ENCODE measurements at places on chromosomes 2 and 18.

DNA sequence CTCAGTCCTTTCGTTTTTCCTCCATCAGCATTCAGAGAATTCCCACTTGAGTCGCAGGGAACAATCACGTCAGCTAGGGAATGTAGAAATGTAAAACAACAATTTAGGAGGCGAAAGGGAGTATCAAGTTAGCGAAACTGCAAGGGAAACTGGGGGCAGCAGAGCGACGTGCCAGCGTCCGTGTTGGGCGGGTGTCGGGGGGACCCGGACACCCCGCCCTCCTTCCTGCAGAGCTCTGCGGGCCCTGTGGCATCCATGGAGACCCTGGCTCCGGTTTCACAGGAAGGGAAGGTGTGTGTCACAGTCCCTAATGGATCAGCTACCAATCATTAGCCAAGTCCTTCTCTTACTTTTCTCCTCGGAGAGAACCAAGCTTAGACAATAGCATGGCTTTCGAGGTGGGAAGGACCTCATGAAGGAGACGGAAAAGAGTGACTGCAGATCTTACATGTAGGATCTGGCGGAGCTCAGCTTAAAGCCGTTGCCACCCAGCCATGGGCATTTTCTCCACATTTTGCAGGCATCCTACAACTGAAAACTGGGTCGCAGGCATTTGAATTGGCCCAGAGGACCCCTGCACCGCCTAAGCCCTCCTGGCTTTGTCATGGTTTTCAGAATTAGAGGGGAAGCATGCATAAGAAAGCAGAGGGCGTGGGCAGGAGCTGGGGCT, 33.7 kb downstream of the SOX11 start:
- H3K27ac ChIP-seq = peak overlapping the region; percentile 86
- H3K36me3 ChIP-seq = no peaks in the 10 kb centered on the region
- H3K4me3 ChIP-seq = peak overlapping the region; percentile 37
- peaks cover 8% of the 10 kb centered on the region for H3K4me1 ChIP-seq
- DNase-seq = peak; percentile 85
- no peaks in the 10 kb centered on the region for H3K27me3 ChIP-seq

- H3K27me3 ChIP-seq = no peaks in the 10 kb centered on the region
- H3K4me3 ChIP-seq = no peak overlapping the region
- DNase-seq = no peak
- peaks cover 5% of the 10 kb centered on the region for H3K4me1 ChIP-seq
Measured at GRCh38 chr2:46145840-46146239, 151.4 kb upstream of the EPAS1 start.

GRCh38 chr2:144971786-144972335, 451.9 kb upstream of the ZEB2 start:
- H3K4me1 ChIP-seq = no peaks in the 10 kb centered on the region
- no peaks in the 10 kb centered on the region for H3K27me3 ChIP-seq
- H3K4me3 ChIP-seq = no peak overlapping the region
- no peaks in the 10 kb centered on the region for H3K36me3 ChIP-seq
- DNase-seq = no peak

- no peaks in the 10 kb centered on the region for H3K27me3 ChIP-seq
- no peaks in the 10 kb centered on the region for H3K4me1 ChIP-seq
- DNase-seq = no peak
- no peak overlapping the region for H3K27ac ChIP-seq
Measured at GRCh38 chr2:45177870-45178269, 168.6 kb upstream of the SIX2 start.

- no peak within 1 kb of the TSS for H3K27ac ChIP-seq
- peak within 1 kb of the TSS; percentile 57 for H3K4me3 ChIP-seq
- DNase-seq = peak; percentile 84
- H3K36me3 ChIP-seq = no peaks in the 10 kb centered on the region
Measured at GRCh38 chr2:19358242-19359020, at the start of gene OSR1. Gene OSR1 (minus strand): TSS chr2:19358623. CDS start chr2:19353805, 4,818 bp downstream.

DNA sequence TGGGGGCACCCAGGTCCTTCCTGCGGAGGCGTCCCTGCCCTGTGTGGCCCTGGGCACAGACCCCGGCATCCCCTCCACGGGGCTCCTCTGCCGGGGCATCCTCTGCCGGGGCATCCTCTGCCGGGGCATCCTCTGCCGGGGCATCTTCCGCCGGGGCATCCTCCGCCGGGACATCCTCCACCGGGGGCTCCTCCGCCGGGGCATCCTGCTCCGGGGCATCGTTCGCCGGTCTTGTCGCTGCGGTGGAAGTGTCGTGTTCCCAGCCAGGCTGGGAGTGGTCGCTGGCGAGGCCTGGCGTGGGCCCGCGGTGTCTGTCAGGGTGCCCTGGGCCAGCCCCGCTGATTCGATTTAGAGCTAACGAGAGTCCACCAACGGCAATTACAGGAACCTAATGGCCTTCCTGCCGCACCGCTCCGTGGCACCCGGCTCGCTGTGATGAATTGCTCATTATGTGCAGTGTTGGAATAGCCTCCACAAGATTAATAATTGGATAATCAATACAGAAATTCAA, 115.1 kb downstream of the NFATC1 start:
- peaks cover 13% of the 10 kb centered on the region for H3K27me3 ChIP-seq
- H3K36me3 ChIP-seq = no peaks in the 10 kb centered on the region
- no peak for DNase-seq
- H3K4me1 ChIP-seq = peaks cover 12% of the 10 kb centered on the region
- H3K4me3 ChIP-seq = no peak overlapping the region
- H3K27ac ChIP-seq = no peak overlapping the region

- H3K27me3 ChIP-seq = no peaks in the 10 kb centered on the region
- no peak overlapping the region for H3K27ac ChIP-seq
- DNase-seq = no peak
- no peak overlapping the region for H3K4me3 ChIP-seq
- no peaks in the 10 kb centered on the region for H3K4me1 ChIP-seq
Measured at GRCh38 chr2:226213717-226214116, 585.9 kb downstream of the IRS1 start.

DNA sequence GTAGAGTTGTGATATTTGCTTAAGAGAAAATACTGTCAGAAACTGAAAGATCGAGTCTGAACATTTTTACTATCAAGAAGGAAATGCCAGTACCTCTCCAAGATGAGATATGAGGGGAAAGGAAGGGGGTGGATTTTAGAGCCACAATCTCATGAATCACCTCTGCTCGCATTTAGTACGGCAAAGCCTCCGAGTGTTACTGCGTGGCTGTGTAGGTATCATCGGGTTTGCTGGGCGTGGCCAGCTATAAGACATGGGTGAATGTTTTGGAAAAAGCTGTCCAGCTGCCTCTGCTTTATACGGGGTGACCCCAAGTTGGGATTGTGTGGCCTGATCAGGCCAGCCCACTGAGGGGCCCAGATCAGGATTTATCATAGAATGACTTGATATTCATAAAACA, 826.4 kb downstream of the SOCS6 start:
- no peak overlapping the region for H3K27ac ChIP-seq
- no peaks in the 10 kb centered on the region for H3K4me1 ChIP-seq
- no peaks in the 10 kb centered on the region for H3K36me3 ChIP-seq
- H3K4me3 ChIP-seq = no peak overlapping the region
- DNase-seq = no peak

DNA sequence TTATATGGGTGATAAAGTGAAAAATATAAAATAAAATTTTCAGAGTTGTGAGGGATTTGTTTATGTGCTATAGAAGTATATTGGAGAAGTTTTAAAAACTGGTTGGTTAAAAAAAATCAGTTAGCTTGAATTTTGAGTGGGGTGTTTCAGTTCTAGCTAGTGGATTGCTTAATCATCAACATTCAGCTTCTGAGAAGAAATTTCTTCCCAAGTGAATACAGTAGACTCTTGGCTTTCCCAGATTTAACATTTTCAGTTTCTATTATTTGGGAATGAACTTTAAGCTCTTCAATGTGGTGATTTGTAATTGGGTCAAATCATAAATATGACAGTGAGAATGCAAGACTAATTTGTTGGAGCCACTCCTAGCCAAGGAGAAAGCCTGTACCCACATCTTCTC, 120.8 kb downstream of the PLCL1 start:
- no peaks in the 10 kb centered on the region for H3K36me3 ChIP-seq
- no peaks in the 10 kb centered on the region for H3K4me1 ChIP-seq
- H3K27me3 ChIP-seq = no peaks in the 10 kb centered on the region
- no peak overlapping the region for H3K27ac ChIP-seq

DNA sequence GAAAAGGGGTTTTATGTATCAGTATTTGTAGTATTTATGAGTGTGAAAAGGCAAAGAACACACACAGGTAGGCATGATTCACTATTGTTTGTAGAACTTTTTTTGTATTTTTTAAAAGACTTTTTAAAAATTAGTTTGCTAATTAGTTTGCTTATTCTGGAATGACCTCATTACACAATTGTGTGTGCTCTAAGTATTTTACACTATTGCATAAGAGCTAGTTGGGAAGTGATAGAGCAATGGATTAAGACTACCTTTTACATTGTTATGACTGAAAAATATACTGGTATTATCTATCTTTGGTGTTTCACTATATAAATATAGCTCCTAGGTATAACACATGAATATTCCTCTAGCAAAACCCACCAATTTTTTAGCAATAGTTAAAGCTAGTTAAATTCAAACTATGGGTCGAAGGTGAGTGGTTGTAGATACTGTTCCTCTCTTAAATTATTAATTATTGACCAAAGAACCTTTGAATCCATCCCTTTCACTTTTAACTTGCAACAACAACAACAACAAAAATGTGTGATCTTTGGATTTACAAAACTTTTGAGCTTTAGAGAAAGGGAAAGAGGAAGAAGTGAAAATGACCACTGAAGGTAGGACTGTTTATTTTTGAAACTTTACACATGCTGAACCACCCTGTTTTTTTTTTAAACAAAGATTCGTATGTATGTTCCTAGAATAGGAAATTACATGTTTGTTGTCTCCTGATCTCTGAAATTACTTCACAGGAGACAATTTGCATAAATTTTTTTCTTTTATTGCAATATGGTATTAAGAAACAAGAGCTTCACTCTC, 18.7 kb downstream of the ITPRID2 start:
- no peaks in the 10 kb centered on the region for H3K36me3 ChIP-seq
- no peaks in the 10 kb centered on the region for H3K4me1 ChIP-seq
- H3K27me3 ChIP-seq = no peaks in the 10 kb centered on the region
- DNase-seq = no peak
- H3K27ac ChIP-seq = no peak overlapping the region

DNA sequence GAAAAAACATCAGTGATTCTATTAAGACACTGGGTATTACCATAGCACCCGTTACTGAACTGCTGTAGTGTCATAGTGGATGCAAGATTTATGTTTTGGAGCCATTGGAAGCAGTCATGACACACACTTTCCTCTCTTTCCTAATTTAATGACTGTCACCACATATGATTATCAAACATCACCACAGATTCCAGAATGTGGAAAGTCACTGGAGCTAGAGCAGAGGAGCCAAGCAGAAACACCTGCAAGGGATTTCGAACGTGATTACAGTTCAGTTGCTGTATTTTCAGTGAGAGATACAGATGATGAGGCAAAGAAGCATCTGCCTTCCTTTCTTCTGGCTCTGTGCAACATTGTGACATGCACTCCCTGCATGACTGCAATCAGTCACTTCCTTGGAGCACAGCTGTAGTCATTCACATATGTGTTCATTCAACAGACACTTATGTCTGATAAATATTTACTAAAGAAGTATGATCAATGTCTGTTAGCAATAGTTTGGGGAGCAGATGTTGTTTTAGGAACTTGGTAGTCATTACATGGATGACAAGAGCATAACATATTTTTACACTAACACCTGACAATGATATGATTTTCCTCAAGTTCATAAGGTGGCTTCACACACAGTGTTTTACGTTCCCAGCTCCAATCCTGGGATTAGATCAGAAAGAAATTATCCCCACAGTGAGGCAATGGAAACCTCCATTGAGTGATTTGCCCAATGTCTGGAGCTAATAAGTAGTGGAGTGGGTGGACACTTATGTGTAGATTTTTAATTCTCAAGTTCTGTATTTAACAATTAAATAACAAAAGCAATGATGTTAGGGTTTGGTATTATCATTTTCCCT, 416.6 kb downstream of the PLCL1 start:
- no peak overlapping the region for H3K4me3 ChIP-seq
- no peak for DNase-seq
- H3K36me3 ChIP-seq = no peaks in the 10 kb centered on the region
- peaks cover 3% of the 10 kb centered on the region for H3K4me1 ChIP-seq
- H3K27me3 ChIP-seq = no peaks in the 10 kb centered on the region
- no peak overlapping the region for H3K27ac ChIP-seq

- H3K4me3 ChIP-seq = no peak overlapping the region
- no peak for DNase-seq
- H3K27ac ChIP-seq = no peak overlapping the region
- H3K36me3 ChIP-seq = no peaks in the 10 kb centered on the region
- no peaks in the 10 kb centered on the region for H3K27me3 ChIP-seq
- no peaks in the 10 kb centered on the region for H3K4me1 ChIP-seq
Measured at GRCh38 chr2:144704709-144705095, 184.8 kb upstream of the ZEB2 start.

GRCh38 chr18:41973983-41974382, 18.9 kb downstream of the PIK3C3 start:
- no peak for DNase-seq
- no peak overlapping the region for H3K27ac ChIP-seq
- no peak overlapping the region for H3K4me3 ChIP-seq
- no peaks in the 10 kb centered on the region for H3K4me1 ChIP-seq
- H3K27me3 ChIP-seq = no peaks in the 10 kb centered on the region
- H3K36me3 ChIP-seq = 0 out of 2 replicates have a peak, but pooled peaks cover 4% of the 10 kb centered on the region

- no peak overlapping the region for H3K4me3 ChIP-seq
- H3K27ac ChIP-seq = no peak overlapping the region
- no peak for DNase-seq
- H3K36me3 ChIP-seq = no peaks in the 10 kb centered on the region
- no peaks in the 10 kb centered on the region for H3K4me1 ChIP-seq
Measured at GRCh38 chr2:60612033-60612432, 58.6 kb upstream of the BCL11A start.

GRCh38 chr2:46174345-46175170, 122.6 kb upstream of the EPAS1 start:
- H3K36me3 ChIP-seq = no peaks in the 10 kb centered on the region
- H3K4me3 ChIP-seq = no peak overlapping the region
- H3K27ac ChIP-seq = no peak overlapping the region

GRCh38 chr2:166841679-166842078, 46.6 kb upstream of the XIRP2 start:
- H3K27me3 ChIP-seq = no peaks in the 10 kb centered on the region
- H3K4me3 ChIP-seq = no peak overlapping the region
- H3K27ac ChIP-seq = no peak overlapping the region
- H3K4me1 ChIP-seq = no peaks in the 10 kb centered on the region
- H3K36me3 ChIP-seq = no peaks in the 10 kb centered on the region
- DNase-seq = no peak

- H3K27ac ChIP-seq = no peak overlapping the region
- no peak for DNase-seq
- H3K4me3 ChIP-seq = no peak overlapping the region
- no peaks in the 10 kb centered on the region for H3K27me3 ChIP-seq
- H3K4me1 ChIP-seq = no peaks in the 10 kb centered on the region
Measured at GRCh38 chr18:24388957-24389356, 8.7 kb downstream of the OSBPL1A start.

DNA sequence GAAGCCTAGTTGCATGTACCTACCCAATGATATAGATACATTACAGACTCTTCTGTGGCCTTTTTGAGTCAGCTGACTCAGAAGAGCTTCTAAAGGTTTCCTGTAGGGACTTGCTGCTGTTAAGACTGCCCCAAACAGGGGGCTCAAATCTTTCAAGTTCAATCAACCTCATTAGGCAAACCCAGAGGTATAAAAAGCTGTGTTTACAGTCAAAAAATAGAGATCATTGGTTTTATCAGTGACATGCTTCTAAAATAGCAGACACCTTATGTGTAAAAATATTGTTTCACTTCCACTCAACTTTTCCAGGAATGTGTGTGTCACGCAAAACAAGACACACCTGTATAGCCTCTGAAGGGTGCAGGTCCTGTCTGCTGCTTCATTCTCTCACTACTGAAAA, 624.3 kb upstream of the FANCL start:
- no peaks in the 10 kb centered on the region for H3K36me3 ChIP-seq
- H3K4me1 ChIP-seq = peaks cover 2% of the 10 kb centered on the region
- H3K27ac ChIP-seq = no peak overlapping the region
- no peak for DNase-seq

All from H1 (cell line).